Ovary (tissue), 10 donors: ENCODE measurements at places on chromosomes 16 and 17.
A peak's percentile ranks its signal among the peaks of the same experiment; 100 is the strongest.

GRCh38 chr17:75344666-75345065 is 55.4 kb upstream of the SLC25A19 start:
- DNase-seq, result no peak

- no peak for DNase-seq
Observed at GRCh38 chr17:2721603-2722002, 10.0 kb upstream of the CLUH start.

- no peak for DNase-seq
Observed at GRCh38 chr17:11628374-11628773, 30.1 kb downstream of the DNAH9 start.

DNA sequence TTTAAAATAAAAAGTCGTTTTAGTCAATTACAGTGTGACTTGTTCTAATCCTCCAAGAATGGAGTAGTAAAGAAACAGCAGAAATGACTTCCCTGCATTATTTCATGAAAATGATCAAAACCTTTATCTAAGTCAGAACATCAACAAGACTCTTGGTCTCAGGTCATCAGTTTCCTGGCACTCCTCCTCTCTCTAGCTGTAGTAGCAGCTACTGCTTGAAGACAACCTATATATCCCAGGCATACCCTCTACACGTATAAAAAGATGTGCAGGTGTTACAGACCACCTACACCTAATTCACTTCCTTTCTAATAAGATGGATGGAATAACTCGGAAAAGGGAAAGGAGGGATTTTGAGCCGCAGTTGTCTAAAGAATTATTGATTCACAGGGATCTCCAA is 1.6 kb upstream of the FBF1 start:
- DNase-seq, result no peak

- DNase-seq, result no peak
Observed at GRCh38 chr17:41294016-41294415, 8.6 kb downstream of the KRTAP29-1 start.

DNA sequence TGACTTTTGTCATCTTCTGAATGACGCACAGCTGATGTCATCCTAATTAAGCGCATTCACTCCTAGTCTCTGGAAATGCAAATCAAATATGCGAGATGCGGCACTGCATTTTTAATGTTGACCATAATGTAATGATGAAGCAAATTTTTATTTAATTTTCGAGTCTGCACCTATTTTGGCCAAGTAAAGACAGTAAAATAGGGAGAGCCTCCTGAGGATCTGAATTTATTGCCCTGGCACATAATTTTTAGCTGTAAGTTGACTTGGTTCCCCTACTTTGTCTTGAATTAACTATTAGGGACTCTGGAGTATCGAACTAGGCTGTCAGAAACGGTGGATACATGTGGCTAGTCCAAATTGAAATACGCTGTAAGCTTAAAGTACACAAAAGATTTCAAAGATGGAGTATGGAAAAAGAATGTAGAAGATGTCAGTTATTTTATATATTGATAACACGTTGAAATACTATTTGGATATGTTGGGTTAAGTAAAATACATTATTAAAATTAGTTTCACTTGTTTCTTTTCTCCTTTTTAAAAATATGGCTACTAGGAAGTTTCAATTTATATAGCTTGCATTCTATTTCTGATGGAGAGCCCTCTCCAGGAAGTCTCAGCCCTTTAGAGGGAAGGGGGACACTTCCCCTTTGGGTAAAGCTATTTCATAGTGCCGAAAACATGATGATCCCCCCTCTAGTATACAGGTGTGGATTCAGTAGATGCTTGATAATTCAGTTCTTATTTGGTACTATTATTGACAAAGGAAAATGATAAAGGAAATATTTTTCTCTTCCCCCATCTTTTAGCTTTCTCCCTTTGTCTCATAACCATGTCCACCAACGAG is 991 bp downstream of the KPNA2 start:
- no peak for DNase-seq

- DNase-seq, result no peak
Observed at GRCh38 chr16:54140788-54141136, 145.8 kb downstream of the IRX3 start.

GRCh38 chr16:67173808-67174705 is 3.7 kb downstream of the NOL3 start:
- peak; percentile 87 for DNase-seq

DNA sequence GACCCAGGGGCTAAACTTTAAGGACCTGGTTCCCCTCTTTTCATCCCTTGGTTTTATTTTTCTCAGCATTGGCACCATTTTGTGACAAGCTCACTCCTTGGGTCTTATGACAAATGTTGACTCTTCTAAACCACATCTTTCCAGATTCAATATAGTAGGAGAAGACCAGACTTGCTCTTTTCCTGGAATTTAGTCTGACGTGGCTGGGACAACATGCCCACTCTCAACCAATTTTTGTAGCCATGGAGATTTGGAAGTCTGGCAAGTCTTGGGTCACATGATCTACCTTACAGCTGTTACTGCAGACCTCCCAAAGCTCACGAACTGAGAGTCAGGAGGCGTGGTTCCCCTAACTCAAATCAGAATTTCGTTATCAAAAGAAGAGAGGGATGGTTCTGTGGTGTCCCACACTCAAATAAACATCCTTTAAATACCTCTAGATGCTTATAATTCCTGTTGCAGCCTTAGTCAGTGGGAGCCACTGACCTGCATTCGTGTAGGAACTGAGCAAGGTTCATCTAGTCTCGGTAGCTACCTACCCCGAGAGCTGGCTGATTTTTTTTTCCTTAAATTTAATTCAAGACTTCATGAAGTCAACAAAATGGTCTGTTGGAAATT is 683.5 kb downstream of the MAF start:
- DNase-seq, result no peak

- peak; percentile 92 for DNase-seq
Observed at GRCh38 chr17:40443196-40443987, at the start of gene IGFBP4. IGFBP4 (plus strand) TSS chr17:40443450; CDS start chr17:40443736, 286 bp downstream.

- no peak for DNase-seq
Observed at GRCh38 chr17:41907185-41907556, 11.6 kb downstream of the ACLY start.

GRCh38 chr16:13977177-13977576 is 57.2 kb downstream of the ERCC4 start:
- no peak for DNase-seq

GRCh38 chr17:81621494-81622130 is 15.3 kb downstream of the NPLOC4 start:
- peak; percentile 55 for DNase-seq

DNA sequence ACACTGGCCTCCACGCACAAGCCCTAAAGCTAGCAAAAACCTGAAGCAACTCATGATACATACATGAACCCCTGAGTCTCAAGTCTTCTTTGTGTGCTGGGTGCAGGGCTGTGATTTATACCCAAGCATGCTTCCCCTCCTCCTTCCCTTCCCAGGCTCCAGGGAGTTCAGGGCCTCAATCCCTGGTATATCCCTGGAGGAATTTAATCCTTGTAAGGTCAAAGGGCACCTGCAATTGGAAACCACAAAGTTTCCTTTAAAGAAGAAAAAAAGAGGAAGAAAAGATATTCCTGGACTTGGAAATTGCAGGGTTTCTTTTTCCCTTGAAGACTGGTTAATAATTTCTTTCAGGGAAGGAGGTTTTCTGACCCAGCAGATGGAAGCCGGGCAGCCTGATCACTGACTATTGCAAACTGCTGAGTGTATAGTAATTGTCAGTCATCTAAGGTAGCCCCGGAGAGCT is 182.3 kb downstream of the AATF start:
- no peak for DNase-seq

- no peak for DNase-seq
Observed at GRCh38 chr17:77802333-77802615, 156.2 kb upstream of the TNRC6C start.

DNA sequence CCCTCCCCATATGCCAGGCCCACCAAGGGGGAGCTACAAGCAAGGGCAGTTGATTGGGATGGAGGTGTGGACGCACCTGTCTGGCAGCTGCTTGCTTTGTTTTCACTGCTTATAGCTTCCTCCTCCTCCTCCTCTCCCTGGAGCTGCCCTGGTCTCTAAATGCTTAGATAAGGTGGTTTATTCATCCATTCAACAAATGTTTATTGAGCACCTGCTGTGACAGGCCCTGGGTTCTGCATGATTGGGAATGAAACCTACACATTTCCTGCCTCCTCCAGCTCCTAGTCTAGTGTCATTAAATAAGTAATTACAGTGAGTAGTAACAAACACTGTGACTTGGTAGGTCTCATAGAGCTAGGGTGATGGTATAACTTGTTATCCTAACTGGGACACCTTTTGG is 17.4 kb upstream of the MAP3K14 start:
- peak; percentile 5 for DNase-seq

DNA sequence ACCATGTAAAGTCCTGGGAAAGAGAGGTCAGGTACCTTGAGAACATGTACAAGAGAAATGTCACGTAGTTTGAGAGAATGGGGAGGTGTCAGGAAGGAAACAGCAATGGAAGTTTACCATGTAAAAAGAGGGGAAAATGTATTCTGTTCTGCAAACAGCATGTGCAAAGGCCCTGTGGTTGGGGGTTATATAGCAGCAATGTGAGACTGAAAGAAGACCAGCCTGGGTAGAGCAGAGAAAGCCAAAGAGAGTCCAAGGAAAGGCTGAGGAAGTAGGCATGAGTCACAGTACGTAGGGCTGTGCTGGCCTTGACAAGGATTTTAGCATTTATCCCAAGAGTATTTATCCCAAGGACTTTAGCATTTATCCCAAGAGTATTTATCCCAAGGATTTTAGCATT is 141.3 kb upstream of the CACNG3 start:
- no peak for DNase-seq

DNA sequence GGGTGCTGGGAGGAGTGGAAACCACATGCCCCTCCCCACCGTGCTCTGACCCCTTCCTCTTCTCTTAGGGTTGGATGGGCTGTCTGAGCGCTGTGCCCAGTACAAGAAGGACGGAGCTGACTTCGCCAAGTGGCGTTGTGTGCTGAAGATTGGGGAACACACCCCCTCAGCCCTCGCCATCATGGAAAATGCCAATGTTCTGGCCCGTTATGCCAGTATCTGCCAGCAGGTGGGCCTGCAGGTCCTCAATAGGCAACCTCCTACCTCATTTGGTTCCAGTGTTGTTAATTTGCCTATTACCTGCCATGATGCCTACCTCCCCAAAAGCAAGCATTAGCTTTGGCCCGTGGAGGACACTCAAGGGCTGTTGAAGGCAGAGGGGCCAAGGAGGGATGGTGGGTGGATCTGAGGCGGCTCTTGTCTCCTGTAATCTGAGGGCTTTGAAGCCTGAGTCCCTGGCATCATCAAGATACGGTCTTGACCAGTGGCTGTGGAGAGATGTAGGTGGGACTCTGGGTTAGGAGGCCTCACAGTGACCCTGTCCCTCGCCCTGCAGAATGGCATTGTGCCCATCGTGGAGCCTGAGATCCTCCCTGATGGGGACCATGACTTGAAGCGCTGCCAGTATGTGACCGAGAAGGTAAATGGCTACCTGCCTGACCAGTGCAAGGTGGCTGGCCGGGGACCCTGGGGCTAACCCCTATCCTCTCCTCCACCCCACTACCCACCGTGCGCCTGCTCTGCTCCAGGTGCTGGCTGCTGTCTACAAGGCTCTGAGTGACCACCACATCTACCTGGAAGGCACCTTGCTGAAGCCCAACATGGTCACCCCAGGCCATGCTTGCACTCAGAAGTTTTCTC is 3.4 kb downstream of the ALDOA start:
- DNase-seq, result no peak

GRCh38 chr17:60381958-60382357 is 10.0 kb downstream of the USP32 start:
- no peak for DNase-seq

DNA sequence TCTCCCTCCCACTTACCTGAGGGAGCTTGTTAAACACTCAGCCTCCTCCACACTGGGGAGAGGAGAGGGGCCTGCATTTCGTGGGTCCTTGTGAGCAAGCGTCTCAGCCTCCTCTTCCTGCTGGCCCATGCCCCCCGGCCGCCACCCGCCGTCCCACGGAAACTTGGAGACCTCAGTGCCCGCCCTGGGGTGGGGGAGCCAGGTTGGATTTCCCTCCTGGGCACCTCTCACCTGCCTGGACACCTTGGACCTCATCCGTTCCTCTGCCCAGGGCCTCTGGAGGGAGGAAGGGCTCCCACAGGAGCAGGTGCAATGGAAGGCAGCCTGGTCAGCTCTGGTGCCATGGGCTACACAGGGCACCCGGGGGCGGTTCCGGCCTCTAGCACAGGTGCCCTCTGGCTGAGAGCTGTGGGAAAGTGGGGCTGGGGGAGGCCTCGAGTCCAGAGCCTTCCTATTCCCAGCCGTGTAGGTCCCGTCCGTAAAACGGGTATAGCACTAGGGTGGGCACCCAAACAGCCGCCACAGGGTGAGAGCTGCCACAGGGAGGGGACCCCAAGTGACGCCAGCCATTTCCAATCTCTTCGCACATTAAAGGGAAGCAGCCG is 11.0 kb downstream of the GSE1 start:
- no peak for DNase-seq

DNA sequence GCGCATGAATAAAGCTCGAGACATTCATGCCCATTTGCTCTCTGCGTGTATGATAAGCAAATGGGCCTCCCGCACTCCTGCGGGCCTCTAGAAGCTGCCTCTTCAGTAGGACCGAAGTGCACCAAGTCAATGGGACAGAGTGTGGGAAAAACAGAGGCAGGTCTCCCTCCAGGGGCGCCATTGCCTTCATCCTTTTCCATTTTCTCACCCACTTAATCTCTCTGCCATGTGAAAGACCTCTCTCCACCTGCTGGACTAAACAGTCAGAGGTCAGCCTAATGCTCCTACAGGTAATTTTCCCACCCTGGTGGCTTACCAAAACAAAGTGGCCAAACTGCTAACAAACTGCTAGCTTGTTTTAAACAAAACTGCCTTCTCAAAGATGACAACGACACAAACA is 210.9 kb downstream of the ZFHX3 start:
- no peak for DNase-seq

- no peak for DNase-seq
Observed at GRCh38 chr17:74810699-74811485, 34.7 kb upstream of the NAT9 start.

GRCh38 chr17:73138541-73139138 is 26.2 kb upstream of the SSTR2 start:
- DNase-seq, result no peak

DNA sequence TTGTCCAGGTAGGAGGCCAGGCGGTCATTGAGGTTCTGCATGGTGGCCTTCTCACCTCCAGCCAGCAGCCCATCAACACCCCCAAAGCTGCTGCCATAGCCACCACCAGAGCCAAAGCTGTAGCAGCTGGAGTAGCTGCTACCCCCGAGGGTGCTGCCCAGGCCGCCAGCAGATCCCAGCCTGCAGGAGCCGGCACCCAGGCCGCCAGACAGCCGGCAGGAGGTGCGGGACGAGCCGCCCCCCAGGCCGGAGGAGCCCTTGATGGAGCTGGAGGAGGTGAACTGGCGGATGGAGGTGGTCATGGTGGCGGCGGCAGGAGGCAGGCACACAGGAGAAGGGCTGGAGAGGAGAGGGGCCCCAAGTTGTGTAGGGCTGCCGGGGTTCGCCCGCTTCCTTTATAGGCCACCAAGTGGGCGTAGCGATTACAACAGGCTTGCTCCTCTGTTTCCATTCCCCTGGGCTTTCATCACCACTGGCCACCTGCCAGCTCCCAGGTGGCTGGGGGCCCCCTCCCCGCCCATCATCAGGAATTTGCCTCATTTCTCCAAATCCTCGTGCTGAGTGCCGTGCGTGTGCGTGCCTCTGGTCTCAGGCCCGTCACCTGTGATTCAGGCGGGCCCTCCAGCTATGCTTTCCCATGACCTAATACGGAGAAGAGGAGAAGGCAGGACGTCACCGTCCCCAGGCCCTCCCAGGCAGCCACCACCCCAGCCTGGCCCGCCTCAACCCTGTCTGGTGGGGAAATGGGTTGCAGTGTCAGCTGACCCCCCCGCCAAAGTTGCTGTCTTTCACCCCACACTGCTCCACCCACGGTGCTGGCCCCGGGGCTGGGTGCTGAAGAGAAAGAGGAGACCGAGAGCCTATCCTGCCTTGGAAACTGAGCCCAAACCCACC is at the start of gene KRT17:
KRT17 (minus strand) TSS at position 368 of the 894 bp plus-strand sequence; CDS start at position 302, 66 bp downstream.
- no peak for DNase-seq
